NCI-H146 (cell line): ENCODE measurements at places on chromosomes 1 and 21.

DNA sequence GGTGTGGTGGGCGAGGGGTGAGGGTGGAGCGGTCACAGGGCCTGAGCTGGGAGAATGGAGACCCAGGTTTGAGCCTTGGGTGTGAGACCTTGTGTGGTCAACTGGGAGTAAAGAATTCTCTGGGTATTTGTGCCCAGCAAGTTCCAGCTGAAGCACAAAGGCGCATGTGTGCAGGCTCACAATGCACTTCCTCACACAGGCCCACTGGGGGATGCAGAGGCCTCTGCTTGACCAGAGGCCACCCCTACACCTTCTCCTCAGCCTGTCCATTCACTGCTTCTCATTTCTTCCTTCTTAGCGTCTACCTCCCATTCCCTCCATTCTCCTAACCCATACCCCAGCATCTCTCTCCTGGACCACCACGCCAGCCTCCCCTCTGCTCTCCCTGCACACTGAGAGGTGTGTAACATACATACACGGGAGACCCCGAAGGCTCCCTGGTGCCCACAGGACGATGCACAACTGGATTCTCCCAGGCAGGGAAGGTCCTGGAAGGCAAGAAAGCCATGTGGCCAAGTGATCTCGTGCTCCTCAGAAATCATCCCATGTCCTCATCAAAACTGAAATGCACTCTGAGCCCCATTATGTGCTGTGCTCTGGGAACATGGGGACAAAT lies 12.3 kb upstream of the TTC39A start:
- no peak for DNase-seq

- DNase-seq = no peak
Observed at GRCh38 chr1:1407636-1408318, 684 bp upstream of the MRPL20 start.

- no peak for DNase-seq
Observed at GRCh38 chr1:94119306-94119705, 1.6 kb downstream of the ABCA4 start.

GRCh38 chr1:55816456-55817426 lies 601.6 kb upstream of the USP24 start:
- no peak for DNase-seq

- no peak for DNase-seq
Observed at GRCh38 chr1:52479076-52479475, 73.8 kb downstream of the TUT4 start.

GRCh38 chr1:62676611-62677356 lies 11.4 kb downstream of the DOCK7 start:
- DNase-seq = no peak

DNA sequence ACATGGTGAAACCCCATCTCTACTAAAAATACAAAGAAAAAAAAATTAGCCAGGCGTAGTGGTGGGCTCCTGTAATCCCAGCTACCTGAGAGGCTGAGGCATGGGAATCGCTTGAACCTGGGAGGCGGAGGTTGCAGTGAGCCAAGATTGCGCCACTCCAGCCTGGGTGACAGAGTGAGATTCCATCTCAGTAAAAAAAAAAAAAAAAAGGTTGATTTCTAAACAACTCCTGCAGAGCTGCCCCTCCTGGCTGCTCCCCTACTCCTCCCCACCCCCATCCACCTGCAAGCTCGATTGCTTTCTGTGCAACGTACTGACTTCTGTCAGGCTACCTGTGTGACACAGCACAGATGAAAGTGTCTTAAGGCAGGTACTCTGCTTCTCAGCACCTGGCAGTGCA lies 13.3 kb downstream of the ETV3L start:
- DNase-seq = no peak

DNA sequence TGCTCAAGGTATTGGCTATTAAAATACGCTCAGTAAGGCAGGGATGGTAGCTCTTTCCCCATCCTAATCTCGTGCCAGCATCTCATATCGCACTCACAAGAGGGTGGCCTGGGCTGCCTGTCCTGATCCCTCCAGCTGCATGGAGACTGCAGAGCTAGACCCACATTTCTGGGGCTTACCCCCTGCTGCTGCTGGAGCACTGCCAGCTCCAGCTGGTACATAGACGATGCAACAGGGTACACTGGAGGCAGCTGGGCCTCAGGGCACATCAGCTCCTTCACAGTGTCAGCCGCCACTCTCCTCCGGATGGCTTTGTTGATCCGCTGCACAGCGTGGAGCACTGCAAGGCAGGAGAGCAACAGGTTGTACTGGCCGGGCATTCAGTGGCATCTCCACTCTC lies 16.0 kb downstream of the IQGAP3 start:
- no peak for DNase-seq

GRCh38 chr21:42225571-42226155 lies 6.7 kb downstream of the ABCG1 start:
- DNase-seq = no peak

GRCh38 chr1:164310166-164310565 lies 248.8 kb upstream of the PBX1 start:
- no peak for DNase-seq

DNA sequence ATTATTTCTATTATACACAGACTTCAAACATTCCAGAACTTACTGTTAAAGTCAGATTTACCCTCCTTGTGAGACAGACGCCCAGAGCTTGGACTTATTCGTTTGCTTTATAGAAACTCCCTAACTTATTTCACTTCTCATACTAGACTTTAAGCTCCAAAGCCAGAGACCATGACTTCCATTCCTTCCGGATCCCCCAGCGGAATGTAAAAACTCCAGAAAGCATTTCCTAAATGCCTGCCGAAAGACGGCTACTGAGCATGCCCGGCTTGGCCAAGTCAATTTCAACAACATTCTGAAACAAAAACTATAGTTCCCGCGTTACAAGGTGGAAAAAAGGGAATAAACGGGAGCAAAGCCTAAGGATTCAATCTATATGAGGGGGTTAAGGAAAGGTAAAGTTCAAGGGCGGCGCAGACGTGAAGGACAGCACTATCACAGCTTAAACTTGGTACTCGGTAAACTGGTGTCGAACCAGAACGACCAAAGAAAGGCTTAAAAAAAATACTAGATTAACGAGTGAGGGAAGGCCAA lies 1.1 kb downstream of the USP48 start:
- DNase-seq = no peak

- DNase-seq = no peak
Observed at GRCh38 chr1:21837476-21837875, 25.4 kb downstream of the LDLRAD2 start.

GRCh38 chr1:16420424-16421118 lies 16.7 kb downstream of the SPATA21 start:
- DNase-seq = no peak

DNA sequence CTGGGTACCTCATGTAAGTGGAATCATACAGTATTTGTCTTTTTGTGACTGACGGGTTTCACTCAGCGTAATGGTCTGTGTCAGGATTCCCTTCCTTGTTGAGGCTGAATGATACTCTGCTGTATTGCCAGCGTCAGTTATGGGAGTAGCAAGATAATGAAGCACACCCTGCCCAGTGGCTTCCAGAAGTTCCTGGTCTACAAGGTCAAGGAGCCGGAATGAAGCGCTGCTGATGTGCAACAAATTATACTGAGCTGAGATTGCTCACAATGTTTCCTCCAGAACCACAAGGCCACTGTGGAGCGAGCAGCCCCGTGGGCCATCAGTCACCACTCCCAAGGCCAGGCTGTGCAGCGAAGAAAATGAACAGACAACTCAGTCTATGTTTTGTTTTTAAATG lies 24.0 kb upstream of the TDRD10 start:
- DNase-seq = no peak

DNA sequence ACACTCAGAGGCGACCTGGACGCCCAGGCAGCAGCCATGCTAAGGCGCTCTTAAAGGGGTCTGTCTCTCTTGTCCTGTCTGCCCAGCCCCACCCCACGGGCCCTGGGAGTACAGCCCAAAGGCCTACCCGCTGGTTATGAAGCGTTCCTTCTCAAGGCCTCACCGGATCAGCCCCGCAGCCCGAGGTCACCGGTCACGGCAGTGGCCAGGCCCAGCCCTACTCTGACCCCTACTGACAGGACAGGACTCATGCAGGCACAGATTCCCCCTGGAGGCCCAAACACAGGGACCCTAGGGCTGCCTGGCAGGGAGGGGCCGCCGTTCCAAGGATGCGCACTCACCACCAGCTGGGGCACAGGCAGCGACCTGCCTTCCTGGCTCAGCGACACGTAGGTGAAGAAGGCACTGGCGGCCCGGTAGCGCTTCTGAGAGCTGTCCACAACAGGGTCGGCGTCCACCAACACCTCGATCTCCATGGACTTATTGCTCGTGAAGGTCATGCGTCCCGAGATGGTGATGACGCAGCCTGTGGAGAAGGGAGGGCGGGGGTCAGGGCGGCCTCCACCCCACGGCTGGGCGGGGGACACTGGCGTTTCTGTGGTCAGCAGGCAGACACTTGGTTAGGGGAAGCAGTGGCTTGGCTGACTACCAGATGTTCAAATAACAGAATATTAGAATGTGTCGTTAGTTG lies 20.0 kb upstream of the GPR153 start:
- no peak for DNase-seq

DNA sequence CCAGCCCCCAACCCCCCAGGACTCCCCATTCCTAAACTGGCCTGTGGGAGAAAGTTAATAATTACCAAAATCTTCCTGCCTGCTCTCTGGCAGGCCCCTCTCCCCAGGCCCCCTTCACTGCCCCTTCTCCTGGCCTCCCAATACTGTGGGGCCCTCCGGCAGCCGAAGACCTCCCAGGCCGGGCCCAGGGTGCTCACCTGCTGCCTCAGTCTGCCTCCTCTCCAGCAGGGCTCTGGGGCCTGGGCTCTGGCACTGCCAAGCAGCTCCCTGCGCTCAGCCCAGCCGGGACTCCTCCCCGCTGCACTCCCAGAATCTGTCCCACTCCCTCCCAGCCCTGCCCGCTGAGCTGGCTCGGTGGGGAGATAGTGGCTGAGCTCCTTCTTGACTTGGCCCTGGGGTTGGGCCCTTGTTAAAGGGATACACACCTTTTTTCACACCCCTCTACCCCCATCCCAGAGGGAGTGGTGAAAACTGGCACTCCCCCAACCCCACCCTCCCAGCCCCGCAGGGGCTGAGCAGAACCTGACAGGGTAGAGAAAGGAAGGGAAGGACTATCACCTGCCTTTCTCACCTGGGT lies at the start of gene S100A16:
S100A16 (minus strand) TSS at position 383 of the 577 bp plus-strand sequence. CDS start 4,986 bp downstream, outside the sequence.
- no peak for DNase-seq

DNA sequence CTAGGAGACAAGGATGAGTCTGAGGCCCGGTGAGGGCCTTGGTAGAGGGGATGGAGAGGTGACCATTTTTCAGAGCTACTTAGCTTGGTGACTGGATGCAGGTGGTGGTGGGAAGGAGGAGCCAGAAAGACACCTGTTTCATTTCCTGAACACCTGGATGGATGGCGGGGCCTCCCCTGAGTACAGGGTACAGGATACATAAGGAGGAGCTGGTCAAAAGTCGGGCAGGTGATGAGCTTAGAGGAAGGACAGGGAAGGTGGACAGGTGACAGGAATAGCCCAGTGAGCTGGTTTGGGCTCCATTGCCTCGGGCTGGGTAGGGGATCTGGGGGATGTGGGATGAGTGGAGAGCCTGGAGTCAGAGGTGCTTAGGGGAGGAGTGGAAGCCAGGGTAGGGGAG lies 6.3 kb downstream of the FAAH start:
- DNase-seq = peak; percentile 95

- no peak for DNase-seq
Observed at GRCh38 chr21:41664881-41665765, 101.7 kb downstream of the RIPK4 start.

- DNase-seq = peak; percentile 50
Observed at GRCh38 chr1:167052389-167052788, 37.8 kb downstream of the GPA33 start.

DNA sequence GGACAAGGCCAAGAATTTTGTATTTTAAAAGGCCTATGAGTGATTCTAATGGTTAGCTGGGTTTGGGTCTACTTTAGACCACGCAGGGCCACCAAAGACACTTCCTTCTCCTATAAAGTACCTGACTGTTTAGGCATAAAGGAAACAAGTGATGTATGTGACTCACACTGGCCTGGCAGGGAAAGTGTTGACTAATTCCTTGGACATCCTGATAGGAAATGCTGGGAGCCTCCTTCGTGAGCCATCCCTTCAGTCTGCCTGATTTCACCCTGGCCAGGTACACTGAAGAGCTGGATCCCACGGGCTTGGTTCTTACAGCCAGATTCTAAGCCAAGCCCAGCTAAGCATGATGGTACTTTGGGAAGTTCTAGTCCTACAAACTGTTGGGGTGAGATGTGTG lies 100.5 kb upstream of the HMGB4 start:
- no peak for DNase-seq

GRCh38 chr1:71068325-71069240 lies 12.3 kb downstream of the ZRANB2 start:
- no peak for DNase-seq

GRCh38 chr1:167223144-167224103 lies 2.7 kb downstream of the POU2F1 start:
- DNase-seq = no peak

DNA sequence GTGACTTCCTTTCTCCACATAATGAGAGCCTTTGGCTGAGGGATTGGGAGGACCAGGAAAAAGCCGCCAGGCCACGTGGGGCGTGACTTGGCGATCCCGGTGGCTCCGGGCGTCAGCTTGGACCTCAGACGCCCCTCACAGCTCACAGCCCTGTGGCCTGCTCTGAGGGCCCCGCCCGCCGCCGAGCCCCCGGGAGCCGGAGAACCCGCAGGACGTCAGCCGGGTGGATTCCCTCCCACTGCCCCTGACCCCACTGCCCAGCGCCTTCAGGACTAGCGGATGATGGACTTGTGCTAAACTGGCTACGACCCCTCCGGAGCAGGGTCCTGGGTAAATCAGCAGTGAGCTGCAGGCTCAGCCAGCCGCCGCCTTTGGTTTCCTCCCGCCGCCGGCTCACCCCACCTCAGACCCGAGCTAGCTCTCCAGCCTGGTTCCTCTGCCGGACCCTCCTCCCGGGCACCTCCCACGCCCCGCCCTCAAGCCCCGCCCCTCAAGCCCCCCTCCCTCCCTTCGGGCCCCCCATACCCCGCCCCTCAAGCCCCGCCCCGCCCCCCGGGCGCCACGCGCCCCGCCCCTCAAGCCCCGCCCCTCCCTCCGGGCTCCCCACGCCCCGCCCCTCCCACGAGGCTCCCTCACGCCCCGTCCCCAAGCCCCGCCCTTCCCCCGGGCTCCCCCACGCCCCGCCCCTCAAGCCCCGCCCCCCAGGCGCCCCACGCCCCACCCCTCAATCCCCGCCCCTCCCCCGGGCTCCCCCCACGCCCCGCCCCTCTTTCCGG lies 10.0 kb upstream of the FAAP20 start:
- DNase-seq = peak; percentile 73

DNA sequence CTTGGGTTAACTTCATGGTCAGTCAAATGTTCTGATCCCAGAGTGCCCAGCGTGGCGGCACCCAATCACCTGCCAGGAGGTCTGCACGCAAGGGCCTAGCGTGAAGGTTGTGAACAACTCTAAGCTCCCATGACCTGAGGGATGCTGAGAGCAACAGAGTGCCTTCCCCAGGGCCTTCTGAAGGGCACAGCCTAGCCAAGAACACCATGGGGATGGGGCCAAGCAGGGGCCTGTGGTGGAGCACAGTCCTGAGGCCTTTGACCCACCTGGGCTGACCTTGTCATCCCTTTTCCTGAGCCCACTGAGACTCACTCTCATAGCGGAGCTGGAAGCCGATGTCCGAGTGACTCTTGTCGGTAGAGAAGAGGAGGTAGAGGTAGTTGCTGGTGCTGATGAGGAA lies 138.8 kb upstream of the HMGB4 start:
- DNase-seq = no peak

- no peak for DNase-seq
Observed at GRCh38 chr1:58859769-58860485, 76.1 kb upstream of the JUN start.

GRCh38 chr1:59436637-59437036 lies 139.7 kb downstream of the FGGY start:
- DNase-seq = no peak
